Activated CD8-positive, alpha-beta memory T cell treated with anti-CD3 and anti-CD28 coated beads, Interleukin-2, amount 50 U/mL, for 48 hours (primary cell): ENCODE measurements at places on chromosomes 16 and 17.

DNA sequence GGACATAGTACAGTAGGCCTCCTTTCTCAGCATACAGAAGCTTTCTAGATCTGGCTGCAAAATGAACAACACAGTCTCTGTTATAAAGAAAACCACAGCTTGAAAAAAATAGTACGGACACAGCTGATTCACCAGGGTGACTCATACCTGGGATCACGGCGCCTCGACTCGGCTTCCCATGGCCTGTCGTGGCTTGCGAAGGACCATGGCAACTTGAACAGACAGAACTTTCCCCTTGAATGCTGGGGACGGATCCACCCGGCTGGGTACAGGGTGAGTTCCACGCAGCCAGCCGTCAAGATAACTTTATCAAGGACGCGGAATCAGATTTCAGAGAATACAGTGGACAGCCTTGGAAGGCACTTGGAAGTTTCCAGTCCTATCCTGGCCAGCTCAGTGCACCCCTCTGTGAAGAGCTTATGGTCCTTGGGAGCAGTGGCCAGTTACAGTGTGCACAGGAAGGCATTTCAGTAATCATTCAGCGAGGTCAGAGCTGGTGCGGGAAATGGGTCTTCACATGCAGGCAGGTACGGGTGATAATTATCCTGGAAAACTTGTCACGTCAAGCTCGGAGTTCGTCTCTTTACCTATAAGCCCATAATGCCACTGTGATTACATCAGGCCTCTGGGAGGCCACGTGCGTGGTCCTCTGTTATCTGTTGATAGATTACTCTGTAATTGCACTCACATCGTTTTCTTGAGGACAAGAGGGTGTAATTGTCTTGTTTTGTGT lies 57.9 kb upstream of the MAF start:
- no peak for DNase-seq

GRCh38 chr17:21351366-21352065 lies 24.6 kb upstream of the KCNJ12 start:
- DNase-seq = no peak

DNA sequence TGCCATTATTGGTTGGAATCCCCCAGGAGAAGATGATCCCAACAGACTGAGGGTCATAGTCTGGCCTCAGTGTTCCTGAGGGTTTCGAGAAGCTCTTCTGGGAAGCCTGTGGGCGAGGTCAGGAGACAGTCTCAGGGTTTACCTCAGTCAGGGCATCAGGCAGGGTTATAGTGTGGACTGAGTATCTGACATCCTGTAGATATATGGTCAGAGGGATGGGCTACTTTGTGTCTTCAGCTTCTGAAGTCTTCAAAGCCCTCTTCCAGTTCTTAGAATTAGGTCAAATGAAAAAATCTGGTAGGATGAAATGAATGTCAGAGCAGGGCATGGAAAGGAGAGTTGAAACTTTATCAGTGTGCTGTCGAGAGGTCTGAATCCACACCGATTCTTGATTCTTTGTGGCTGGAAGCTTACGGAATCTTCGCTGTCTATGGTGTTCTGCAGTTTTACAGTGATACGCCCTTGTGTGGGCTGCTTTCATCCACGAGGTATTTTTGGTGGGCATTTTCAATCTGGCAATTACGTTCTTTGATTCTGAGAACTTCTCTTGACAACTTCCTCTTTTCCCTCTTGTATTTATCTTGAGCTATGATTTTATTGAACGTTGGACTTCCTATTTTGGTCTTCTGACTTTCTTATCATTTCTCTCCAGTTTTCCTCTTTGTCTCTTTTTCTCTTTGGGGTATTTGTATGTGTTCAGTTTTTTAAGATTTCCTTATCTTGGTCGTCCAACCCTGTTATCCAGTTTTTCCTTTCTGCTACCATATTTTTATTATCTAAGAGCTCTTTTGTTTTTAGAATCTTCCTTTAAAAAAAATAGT lies 30.4 kb downstream of the BPTF start:
- no peak for DNase-seq

- DNase-seq = no peak
These were observed 56.8 kb upstream of the RPH3AL start for GRCh38 chr17:409308-409847.

DNA sequence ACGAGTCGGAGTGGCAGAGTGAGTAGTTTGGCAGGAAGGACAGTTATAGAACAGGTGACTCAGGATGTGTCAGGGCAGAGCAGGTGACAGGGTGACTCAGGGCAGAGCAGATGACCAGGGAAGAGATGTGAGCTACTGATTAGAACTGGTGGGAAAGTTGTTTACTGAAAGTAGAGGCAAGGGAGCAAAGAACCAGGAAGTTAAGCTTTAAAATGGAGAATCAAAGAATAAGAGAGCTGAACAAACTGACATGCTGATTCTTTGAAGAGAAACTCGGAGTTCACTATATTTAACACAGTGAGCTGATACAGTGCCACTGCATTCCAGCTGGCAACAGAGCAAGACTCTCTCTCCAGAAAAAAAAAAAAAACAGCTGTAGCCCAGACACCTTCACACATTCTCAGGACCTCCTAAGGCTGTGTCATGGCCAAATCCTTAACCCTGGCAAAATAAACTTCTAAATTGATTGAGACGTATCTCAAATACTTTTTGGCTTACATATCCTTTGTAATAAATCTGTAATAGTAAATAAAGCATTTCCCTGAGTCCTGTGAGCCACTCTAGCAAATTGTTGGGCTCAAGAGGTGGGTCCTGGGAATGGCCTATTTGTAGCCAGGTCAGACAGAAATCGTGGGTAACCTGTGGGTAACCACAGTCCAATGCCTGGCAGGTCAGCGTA lies 12.3 kb upstream of the UBE2I start:
- DNase-seq = no peak

GRCh38 chr17:28746611-28747050 lies 2.8 kb downstream of the TRAF4 start:
- no peak for DNase-seq

DNA sequence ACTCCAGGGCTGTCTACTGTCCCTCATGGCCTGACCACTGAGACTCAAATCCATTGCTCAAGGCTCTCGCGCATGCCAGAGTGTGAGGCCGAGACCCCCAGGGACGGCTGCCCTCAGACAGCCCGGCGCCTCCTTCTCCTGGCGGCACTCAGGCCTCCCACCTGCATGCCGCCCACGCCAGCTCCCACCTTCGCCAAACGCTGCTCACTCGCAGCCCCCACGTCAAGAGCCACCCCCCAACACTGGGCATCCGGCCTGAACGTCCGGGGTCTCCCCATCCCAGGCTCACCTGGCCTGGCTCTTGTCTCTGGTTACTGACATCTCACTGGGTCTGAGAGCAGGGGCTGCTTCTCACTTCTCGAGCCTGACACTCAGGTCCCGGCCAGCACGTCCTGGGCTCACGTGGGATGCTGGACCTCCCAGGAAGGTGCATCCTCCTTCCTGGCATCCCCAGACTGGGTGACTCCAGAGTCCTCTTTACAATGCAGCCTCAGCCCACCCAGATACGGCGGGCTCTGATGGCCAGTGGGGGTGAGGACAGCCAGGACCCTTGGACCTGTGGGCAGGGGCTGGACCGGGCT lies 12.2 kb upstream of the CACNA1H start:
- DNase-seq = no peak

- no peak for DNase-seq
These were observed 110.5 kb downstream of the PMP22 start for GRCh38 chr17:15154618-15155017.

- no peak for DNase-seq
These were observed 6.0 kb downstream of the TOM1L1 start for GRCh38 chr17:54906683-54907082.

DNA sequence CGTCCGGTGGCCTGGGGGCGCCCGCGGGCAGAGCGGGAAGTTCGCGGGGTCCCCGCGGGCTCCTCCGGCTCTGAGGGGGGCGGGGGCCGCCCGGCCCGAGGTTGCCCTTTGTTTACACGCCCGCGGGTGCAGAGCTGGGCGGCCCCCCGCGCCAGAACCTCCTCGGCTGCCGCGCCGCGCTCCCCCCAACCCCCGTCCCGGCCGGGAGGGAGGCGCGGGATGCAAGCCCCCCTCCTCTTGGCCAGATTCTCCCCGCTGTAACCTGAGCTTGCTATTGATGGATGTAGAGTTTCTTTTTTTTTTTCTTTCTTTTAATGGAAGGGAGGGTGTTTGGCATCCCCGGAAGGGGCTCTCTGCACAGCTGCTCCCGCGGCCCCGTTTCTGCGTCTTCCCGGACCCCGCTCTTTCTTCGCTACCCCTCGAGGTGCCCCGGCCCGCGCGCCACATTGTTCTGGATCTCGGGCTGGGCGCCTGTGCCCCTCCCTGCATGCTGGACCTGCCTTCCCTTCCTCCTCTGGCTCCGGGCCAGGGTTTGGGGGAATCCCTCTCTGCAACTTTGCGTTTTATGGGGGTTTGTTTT lies 646 bp downstream of the CBX2 start:
- DNase-seq = no peak

GRCh38 chr16:17780181-17780580 lies 309.4 kb upstream of the XYLT1 start:
- DNase-seq = no peak

DNA sequence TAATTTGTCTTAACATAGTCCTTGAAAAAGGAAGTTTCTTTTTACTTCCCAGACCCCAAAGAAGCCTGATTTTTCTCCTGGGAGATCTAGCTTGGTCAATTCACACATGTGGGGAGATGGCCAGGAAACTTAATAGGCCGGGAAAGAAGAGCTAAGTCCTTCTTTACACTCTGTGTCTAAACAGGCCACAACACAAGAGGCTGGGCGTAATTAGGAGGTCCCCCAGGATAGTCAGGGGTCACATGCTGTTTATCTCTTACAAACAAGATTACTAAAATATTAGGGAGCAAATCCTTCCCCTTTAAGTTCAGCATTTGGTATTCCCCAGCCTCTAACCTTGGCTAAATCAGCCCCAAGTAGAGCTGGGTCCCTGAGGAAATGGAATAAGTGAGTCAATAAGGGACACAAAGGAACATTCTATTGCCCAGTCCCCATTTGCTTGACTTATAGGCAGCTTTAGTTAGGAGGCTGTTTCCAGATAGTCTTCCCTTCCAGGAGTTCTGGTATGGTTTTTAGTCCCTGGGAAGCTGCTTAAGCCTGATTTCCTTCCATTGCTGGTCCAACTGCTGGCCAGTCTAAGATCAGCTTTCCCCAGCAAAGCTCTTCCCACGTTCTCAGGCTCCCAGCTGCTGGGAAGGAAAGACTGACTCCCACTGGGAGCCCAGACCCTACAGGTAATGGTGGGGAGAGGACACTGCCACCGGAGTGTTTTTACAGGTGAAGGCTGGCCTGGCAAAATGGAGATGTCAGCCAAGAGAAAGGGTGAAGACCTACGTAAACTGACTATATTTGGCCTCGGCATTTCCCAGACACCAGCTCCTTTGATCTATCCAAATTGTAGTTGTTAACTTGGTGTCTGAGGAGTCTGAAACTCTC lies 14.1 kb upstream of the HOXB9 start:
- no peak for DNase-seq

DNA sequence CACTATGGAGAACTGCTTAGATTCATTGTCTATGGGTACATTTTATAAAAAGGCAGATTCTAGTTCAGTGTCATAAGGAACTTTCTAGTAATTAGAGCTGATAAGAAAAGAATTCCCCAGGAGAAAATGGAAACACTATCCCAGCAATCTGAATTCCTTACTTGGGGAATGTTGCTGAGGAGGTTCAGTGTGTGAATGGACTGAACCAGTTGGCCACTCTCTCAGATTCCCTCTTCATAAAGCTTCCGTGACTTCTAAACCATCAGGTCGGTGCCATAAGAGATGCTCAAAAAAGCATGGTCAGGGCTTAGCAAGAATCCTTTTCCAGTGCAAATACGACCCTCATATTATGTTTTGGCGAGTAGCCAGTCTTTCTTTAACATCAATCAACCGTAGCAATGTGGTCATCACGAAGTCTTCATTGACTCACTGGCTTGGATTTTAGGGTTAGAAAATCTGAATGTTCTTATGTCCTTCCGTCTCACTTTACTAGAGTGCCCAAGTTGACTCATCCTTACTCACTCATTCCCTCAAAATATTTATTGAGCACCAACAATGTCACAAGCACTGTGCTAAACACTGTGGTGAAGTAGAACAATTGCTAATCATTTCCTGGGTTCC lies 102.7 kb upstream of the HLF start:
- DNase-seq = no peak

DNA sequence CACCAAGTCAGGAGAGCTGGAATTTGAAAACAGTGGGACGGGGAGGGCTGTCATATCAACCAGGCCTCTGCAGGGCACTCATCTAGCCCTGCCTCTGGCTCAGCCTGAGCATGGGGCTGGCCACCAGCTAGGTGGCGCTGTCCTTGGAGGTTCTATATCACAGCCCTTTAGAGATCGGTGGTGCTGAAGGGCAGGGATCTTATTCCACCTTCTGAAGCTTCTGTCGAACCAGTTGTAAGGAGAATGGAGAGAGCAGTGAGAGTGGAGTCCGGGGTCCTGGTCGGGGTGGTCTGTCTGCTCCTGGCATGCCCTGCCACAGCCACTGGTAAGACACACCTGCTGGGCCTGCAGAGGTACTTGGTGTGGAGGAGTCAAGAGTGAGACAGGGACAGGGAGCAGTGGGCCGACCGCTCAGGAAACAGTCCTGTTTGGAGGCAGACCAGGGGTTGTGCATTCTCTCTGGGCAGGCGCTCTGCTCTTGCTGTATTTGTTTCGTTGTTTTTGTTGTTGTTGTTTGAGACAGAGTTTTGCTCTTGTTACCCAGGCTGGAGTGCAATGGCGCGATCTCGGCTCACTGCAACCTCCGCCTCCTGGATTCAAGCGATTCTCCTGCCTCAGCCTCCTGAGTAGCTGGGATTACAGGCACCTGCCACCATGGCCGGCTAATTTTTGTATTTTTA lies at the start of gene CES3:
Gene CES3 (plus strand): TSS at position 202 of the 680 bp plus-strand sequence. CDS start 42 bp downstream, at position 244.
- peak; percentile 84 for DNase-seq

- DNase-seq = no peak
These were observed 26.6 kb downstream of the MRC2 start for GRCh38 chr17:62653826-62654761.

DNA sequence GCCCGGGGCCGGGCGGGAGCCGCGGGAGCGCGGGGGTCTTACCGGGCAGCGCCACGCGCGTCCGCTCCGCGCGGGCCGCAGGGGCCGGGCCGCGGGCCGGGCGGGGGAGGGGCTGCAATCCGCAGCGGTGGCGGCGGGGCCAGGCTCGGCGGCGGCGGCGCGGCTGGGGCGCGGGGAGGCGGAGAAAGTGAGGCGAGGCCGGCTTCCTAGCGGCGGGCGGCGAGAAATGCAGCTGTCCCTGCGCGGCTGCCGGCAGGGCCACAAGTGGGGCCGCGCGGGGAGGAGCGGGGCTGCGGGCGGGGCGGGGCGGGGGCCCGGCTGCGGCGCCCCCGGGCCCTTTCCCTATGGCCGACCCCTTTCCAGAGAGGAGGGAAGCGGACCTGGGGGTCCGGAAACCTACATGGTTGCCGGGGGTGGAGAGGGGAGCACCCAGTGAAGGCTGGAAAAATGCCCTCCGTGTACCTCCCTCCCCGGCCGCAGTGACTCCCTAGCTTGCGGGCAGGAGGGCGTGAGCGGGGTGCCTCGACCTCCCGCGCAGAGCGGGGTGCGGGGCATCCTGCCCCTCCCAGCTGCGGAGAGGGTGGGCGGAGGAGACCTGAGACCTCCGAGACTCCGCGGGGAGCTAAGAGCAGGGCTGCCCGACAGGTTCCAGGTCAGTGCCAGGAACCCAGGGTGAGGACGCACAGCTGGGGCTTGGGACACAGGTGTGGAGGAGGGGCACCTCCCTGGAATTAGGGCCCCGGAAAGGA lies at the start of gene CUEDC1:
Gene CUEDC1 (minus strand): TSS at position 230 of the 749 bp plus-strand sequence. CDS start 69,848 bp downstream, outside the sequence.
- DNase-seq = peak; percentile 83

GRCh38 chr16:53829186-53829747 lies 125.3 kb downstream of the FTO start:
- no peak for DNase-seq

GRCh38 chr17:3610523-3610922 lies 1.3 kb upstream of the TRPV1 start:
- DNase-seq = no peak
